NCI-H524 treated with DMSO at 0.1 percent for 48 hours (cell line): ENCODE measurements at places on chromosomes 11 and 22.

- DNase-seq: no peak
Observed at GRCh38 chr11:43378897-43379296, 20.2 kb downstream of the TTC17 start.

- no peak for DNase-seq
Observed at GRCh38 chr11:92829121-92829520, 140.3 kb upstream of the MTNR1B start.

- no peak for DNase-seq
Observed at GRCh38 chr11:77205467-77206263, 77.6 kb downstream of the MYO7A start.

- no peak for DNase-seq
Observed at GRCh38 chr22:46571642-46572250, 34.3 kb upstream of the CELSR1 start.

- DNase-seq: no peak
Observed at GRCh38 chr11:34624069-34624468, 3.2 kb downstream of the EHF start.

DNA sequence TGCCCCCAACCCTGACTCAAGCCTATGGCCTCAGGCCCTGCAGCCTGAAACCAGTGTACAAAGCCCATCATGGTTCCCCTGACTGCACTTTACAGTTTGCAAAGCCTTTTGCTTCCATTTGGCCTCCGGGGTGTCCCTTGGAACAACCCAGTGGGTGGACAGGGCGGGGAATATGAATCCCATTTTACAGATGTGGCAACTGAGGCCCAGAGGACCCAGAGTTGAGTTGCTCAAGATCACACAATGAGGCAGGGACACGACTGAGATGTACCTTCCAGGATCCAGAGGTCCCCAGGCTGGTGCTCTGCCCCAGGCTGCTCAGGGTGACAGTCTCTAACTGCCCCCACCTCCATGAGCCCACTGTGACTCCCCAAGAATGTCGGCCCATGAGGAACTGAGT is 5.4 kb upstream of the POLDIP3 start:
- no peak for DNase-seq

DNA sequence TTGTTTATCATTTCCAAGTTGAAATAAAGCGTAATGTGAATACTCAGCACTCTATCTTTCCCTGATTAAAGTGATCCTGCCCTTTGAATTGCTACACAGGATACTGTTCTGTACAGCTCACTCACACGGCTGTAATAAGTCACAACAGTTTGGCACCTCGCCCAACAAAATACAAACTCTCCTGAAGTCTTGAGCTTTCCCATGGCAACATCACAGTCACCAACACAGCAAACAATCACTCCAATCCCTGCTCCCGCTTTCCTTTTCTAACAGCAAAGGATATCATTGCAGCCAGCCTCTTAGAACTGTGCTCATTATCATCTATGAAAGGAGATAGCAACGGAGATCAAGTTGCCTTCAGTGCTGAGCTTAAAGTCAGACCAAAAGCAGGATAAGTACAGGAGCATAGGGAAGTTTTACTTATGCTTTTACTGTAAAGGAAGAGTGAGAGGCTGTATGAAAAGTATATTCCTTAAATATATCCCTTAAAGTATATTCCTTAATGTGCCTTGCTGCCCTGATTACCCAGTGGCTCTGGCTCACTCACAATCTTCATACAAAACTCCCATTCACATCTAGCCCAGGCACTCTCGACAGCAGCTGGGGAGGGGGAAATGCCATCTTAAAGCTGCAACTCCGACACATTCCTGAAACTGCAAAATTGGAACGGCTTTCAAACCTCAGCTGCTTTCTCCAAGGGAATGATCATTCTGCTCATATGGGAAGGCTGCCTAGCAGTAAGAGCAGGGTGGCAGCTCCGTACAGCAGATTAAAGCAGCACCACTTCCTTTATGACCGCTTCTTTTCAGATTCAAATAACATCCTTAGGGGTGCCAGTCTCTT is 35.8 kb downstream of the MAML2 start:
- no peak for DNase-seq

GRCh38 chr22:30790366-30790765 is 95.7 kb downstream of the OSBP2 start:
- DNase-seq: no peak

GRCh38 chr11:1219446-1219833 is 3.4 kb upstream of the MUC5B start:
- no peak for DNase-seq

DNA sequence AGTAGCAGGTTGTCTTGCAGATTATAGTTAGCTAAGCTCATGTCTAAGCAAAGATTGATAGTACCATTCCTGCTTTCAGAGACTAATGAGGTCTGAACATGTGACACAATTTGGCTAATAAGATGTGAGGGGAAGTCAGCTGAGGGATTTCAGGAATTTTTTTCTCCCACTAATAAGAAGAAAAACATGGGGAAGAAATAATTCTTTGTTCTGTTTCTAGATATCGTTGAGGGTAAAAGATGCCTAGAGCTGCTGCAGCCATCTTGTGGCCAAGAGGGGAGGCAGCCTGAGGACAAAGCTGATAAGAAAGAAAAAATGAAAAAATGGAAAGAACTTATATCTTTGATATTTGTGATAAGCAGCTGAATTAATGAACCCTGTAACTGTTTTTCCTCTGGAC is 1334.4 kb downstream of the LRRC4C start:
- DNase-seq: no peak

DNA sequence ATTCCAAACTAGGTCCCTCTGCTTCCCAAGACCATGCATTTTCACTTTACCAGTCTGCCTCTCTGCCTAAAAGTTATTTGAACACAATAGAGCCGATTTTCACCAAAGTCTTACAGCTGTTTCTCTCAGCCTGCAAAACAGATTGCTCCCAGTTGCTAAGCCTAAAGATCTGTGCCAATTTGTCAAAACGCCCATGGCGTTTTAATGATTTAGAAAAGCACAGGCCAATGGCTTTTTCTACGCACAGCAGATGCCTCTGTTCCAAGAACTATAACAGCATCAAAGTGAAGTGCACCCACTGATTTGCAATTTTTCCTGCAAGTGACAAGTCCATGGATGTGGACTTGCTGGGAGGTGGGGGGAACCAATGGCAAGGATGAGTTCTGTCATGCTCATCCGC is 173.9 kb upstream of the SYN3 start:
- no peak for DNase-seq

- no peak for DNase-seq
Observed at GRCh38 chr11:102470251-102470650, 17.7 kb upstream of the TMEM123 start.

GRCh38 chr22:32691101-32691500 is 110.4 kb upstream of the TIMP3 start:
- no peak for DNase-seq

DNA sequence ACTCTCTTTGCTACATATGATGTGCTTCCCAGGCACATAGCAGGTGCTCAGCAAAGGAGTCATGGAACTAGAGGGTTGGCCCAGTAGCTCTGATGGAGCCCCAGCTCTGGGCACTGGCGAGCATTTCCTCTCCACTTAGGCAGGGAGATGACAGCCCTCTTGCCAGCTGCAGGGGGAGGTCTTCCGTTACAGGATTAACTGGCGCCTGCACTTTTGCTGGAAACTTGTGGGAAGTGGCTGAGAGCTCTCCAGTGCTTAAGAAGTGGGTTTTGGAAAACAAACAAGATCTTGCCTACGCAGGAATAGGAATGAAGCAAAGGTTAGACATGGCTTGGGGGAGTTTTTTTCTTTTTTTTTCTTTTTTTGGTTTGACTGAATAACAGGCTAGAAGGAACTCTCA is 75.5 kb downstream of the MICAL2 start:
- peak; percentile 76 for DNase-seq

DNA sequence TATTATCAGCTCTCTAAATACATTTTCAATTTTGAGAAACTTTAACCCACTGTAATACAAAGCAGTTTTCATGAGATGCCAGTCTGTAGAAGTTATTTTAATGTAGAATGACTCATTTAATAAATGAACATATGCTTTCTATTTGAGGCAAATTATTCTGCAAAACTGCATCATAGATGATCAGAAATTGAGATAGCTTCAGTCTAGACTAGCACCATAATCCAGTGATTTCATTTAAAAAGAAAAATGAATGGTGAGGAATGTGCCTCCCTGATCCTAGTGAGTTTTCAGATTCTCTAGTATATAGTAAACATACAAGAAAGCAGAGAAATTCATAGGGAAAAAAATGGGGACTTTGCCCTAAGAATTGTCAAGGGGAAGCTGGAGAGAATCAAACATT is 66.1 kb downstream of the OR5AK2 start:
- DNase-seq: no peak

DNA sequence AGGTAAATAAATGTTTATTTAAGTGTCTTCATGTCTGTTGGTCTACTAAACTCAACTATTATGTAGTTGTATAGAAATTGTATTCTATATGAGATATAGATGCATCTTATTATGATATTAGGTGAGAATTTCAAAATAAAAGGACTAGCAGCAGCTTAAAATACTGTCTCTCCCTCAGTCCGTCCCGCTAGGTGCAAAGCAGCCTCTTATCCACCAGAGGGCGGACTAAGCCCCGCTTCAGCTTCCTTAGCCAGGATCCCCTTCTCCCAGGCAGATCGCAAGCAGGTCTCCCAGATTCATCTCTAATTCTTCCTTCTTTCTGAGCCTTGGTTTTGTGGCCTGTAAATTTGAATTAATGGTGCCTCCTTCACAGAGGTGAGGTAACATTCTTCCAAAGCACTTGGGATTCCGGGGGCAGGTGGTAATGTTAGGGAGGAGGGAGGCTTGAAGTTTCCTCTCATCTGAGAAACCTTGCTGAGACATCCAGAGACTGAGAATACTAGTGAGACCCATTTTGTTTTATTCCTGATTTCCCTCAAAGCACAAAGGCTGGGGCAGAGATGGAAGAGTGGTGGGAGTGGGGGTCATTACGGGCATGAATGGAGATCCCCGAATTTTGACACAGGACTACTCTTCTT is 13.5 kb upstream of the INSC start:
- no peak for DNase-seq

DNA sequence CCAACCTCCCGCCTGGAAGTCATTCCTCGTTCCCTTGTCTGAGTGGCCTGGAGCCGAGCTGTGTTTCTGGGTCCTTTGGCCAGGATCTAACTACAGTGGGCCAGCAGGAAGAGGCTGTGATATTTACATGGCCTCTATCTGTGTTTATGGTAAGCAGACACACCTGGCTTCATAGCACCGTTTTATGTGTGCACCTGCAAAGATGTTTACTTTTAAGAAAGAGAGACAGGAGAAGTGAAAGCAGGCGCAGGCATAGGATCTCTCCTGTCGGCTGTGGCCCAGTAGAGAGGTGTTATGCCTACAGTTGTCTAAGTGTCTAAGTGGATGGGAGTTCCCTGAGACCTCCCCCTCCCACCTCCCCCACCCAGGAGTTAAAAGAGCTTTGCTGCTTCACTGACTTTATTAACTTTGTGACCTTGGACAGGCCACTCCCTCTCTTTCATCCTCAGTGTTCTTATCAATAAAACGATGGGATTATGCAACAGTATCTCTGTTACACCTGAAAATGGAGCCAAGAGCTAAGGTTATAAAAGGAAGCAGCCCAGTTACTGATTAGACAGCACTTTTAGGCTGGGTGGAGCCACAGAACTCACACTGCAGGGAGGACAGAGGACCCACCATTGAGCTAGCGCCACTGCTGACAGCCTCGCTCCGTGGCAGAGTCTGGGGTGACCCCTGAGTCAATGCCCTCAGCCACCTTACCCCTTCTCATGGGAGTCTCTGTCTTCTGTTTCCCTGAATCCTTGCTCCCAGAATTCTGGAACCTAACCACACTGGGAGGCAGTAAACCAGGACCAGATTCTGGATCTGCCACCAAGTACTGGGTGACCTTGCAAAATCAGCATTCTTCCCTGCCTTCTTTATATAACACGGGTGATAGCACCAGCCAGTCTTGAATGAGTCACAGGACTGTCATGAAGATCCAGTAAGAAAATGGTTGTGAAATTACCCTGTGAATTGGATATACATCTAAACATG is 22.0 kb downstream of the ST14 start:
- no peak for DNase-seq

- no peak for DNase-seq
Observed at GRCh38 chr11:27174672-27175210, 134.1 kb downstream of the BBOX1 start.

DNA sequence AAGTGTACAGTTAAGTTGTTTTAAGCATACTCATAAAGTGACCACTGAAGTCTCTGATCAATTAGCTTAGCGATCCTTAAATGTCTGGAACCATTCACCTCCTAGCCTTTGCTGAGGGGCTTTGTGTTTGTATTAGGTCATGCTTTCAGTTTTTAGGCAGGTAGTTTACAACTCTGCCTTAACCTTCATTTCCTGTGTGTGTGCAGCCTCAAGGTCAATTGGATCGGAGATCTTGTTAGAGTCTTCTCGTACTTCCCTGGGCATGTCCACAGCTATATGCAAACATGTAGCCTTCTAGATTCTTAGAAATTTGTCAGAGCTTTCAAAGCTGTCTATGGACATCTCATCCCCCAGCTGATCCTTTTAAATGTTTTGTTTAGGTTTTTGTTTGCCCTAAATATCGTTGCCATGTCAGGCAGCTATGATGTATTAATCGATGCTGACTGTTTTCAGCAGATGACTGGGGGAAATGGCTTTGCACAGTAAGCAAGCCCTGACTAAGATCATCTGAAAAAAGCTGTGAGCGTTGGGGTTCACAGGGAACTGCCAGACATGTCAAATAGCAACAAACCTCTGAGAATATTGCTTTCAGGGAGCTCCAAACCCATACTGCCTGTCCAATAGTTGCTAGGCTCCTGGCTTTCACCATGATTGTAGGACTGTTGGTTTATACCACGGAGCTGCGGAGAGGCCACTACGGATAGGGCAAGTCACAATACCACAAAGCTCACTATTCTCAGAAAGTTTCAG is 45.6 kb downstream of the GLYAT start:
- no peak for DNase-seq

GRCh38 chr11:17496406-17496805 is 19.8 kb upstream of the ABCC8 start:
- DNase-seq: no peak

DNA sequence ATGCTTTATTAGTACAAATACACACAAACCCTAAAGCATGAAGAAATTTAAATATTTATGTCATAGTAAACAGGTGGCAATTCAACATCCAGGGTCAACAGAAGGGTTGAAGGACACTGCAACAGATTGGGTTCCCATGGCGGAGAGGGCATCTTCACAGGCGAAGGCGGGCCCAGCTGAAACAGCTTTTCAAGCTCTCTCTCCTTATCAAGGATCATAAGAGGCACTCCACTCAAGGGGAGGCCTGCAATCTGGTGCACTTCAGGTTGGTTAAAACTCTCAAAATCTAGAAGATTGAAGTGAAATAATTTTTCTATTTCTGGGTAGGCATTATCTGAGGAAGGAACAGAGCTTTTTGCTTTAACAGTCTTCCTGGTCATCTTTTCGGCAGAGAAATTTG is 16.8 kb upstream of the SLC22A8 start:
- DNase-seq: no peak

- DNase-seq: no peak
Observed at GRCh38 chr11:23851216-23851615, 645.6 kb upstream of the LUZP2 start.
